ENCODE measurements at places on chromosomes 1 and 21.
A peak's percentile ranks its signal among the peaks of the same experiment; 100 is the strongest.

GRCh38 chr1:39727221-39727931 lies 11.3 kb upstream of the PPIE start:
- DNase-seq, result no peak

GRCh38 chr1:64967381-64967780 lies 1.0 kb upstream of the JAK1 start:
- DNase-seq, result no peak

DNA sequence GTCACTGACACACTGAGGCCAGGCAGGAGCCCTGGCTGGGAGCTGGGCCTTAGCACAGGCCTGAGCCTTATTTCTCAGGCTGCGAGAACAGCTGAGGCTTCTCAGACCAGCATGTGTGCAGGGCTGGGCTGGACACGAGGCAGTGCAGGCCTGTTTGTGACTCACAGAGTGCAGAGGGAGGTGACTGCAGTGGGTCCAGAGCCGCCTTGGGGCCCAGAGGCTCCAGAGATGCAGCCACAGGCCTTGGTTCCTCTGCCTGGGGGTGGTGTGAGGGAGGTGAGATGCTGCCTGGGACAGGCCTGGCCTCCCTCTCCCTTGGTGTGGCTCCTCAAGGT lies 61.2 kb upstream of the ETV3 start:
- peak; percentile 2 for DNase-seq

DNA sequence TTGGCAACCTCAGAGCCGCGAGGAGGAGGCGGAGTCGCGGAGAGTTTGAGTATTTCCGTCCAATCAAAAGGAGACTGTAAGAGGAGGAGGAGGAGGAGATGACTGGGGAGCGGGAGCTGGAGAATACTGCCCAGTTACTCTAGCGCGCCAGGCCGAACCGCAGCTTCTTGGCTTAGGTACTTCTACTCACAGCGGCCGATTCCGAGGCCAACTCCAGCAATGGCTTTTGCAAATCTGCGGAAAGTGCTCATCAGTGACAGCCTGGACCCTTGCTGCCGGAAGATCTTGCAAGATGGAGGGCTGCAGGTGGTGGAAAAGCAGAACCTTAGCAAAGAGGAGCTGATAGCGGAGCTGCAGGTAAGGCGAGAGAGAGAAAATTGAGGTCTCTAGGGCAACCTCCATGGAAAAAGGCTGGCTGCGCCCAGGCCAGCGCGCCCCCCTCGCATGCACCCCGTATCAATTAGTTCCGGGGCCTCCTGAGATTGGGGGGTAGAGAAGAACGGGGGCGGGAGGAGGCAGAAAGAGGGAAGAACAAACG lies at the start of gene PHGDH:
Gene PHGDH (plus strand): TSS at position 131 of the 538 bp plus-strand sequence. CDS start 89 bp downstream, at position 220.
- DNase-seq, result peak; percentile 87
